ENCODE measurements at places on chromosomes 13 and 19.

DNA sequence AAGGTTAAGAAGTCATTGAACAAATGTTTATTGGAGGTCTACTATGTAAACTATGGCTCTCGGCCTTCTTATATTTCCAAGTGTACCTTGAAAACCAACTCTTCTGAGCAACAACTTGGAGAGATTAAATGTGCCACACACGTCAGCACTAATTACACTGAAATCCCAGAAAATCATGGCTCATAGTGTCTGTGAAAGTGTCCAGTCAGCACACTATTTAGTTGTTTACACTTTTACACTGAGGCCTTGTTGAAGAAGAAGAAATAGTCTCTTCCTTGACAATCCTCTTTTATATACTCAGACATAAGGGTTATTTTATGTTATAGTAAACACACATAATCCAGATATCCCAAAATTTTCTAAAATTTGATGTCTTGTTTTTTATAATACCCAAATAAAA lies 30.9 kb upstream of the NBEA start:
- no peak for DNase-seq

- peak; percentile 64 for DNase-seq
Observed at GRCh38 chr19:38387550-38388348, at the start of gene GGN. Gene GGN (minus strand): TSS chr19:38388034. CDS start chr19:38387261, 773 bp downstream.

- no peak for DNase-seq
Observed at GRCh38 chr13:32737679-32738078, 151.4 kb downstream of the PDS5B start.

DNA sequence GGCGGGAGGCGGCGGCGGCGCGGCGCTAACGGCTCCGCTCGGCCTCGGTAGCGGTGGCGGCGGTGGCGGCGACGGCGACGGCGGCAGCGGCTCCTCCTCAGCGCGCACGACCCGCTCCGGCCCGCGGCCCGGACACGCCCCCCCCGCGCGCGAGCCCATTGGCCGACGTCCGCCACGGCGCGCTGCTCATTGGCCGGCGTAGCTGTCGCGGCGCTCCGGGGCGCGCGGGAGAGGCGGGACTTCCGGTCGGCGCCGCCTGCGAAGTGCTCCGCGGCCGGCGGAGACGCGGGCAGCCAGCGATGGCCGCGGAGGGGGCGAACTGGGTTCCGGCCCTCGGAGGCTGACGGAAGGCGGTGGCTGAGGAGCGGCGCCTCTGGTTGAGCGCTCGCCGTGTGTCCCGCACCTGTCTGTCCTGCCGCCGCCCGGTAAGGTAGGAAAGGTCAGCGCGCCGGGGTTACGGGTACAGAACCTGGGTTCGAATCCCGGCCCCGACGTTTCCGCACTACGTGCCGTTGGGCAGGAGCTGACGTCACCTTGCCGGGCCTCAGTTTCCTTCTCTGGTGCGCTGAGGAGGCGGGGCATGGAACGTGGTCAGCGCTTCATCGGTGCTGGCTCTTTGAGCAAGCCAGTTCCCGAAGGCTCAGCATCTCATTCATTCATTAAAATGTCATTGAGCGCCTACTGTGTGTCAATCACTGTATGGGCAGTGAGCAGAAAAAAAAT lies at the start of gene ELAVL1:
ELAVL1 (minus strand) TSS at position 108 of the 723 bp plus-strand sequence. CDS start 13,826 bp downstream, outside the sequence.
- DNase-seq, result peak; percentile 1

GRCh38 chr19:43561139-43561970 lies 14.0 kb downstream of the XRCC1 start:
- no peak for DNase-seq

- no peak for DNase-seq
Observed at GRCh38 chr19:38055010-38055409, 148.0 kb downstream of the SIPA1L3 start.

DNA sequence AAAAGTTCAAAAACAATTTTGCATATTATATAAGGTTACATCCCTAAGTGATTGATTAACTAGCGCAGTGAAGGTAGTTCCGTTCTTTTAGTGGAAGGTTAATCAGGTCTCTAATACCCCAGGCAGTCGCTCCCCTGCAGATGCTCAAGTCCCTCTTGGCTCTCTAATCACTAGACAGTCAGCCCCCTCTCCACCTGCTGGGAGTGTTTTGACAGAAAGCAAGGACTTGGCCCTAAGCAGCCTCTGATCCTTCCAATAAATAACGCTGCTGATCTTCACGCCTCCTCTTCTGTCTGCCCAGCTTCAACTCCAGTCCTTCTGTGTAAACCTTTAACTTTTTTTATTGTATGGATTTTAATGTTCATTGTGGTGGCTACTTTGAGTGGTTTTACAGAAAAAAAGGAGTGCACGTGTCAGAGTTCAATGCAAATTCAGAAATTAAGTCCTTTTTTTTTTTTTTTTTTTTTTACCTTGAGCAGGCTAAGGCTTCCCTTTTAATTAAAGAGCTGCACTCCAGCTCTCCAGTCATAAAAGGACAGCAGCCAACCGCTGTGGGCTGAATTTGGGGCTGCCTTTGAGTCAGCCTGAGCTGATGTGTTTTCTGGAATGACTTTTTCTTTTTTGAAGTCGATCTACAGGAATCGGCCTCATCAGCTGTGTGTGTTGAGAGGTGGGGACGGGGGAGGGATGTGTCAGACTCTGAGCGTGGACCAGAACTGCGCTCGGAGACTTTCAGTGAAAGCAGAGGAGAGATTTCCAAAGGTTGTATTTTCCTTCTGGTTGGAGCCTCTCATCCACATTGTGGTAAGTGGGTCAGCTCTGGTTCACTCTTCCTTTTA lies 33.8 kb upstream of the MYO16 start:
- no peak for DNase-seq

DNA sequence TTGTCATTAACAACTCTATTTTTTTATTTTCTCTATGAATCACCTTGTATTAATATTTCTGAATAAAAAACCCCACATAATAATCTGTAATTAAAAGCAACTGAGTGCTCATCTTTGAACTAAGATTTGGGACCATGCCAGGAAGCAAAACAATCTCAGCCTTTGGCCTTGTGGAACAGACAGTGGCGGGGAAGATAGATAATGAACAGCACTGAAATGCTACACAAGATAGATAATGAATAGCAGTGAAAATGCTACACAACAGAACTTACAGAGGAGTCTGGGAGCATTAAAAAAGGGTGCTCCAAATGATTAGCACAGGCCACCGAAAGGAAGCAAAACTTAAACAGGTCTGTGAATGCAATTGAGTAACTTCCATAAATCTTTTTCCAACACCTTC lies 134.9 kb downstream of the GPC5 start:
- DNase-seq, result no peak

DNA sequence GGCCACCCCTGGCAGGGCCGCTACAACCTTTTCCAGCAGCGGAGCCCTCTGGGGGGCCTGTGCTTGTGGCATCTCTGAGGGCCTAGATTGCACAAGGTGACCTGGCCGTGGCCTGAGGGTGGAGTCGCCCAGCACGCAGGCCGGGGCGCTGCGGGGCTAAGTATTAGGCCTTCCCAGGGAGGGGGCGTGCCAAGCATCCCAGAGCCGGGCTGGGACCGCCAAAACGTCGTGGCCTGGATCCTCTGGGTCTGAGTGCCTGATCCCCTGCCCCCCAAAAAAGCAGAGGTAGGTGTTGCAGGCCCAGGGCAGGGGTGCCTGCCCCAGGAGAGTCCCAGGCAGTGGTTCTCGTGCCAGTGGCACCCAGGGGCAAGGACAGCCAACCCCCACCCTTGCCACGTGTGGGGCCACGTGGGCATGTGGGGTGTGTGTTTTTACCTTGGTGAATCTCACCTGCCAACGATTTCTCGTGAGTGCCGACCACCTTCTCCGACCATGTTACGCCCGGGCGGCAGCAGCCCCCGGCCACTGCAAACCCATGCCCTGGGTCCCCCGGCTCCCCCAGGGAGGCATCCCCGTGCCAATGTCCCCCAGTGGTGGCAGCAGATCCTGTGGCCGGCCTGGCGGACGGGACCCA lies 12.6 kb upstream of the GNA15 start:
- DNase-seq, result no peak

DNA sequence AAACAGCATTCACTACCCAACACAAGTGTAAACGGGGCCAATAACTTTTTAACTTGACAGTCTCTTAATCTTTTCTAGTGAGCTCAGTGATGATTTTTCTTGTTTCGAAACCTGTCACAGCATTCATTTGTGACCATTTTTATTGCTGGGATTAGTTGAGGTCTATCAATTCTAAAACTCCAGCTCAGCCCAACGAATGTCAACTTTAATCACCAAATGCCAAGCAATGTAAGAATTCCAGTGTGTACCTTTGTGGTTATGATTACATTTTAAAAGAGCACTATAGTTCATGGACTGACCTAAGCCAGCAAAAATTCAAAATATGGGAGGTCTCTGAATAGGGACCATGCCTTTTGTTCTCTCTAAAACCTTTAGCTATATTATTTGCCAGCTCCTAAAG lies 694.3 kb upstream of the SGCG start:
- DNase-seq, result no peak

DNA sequence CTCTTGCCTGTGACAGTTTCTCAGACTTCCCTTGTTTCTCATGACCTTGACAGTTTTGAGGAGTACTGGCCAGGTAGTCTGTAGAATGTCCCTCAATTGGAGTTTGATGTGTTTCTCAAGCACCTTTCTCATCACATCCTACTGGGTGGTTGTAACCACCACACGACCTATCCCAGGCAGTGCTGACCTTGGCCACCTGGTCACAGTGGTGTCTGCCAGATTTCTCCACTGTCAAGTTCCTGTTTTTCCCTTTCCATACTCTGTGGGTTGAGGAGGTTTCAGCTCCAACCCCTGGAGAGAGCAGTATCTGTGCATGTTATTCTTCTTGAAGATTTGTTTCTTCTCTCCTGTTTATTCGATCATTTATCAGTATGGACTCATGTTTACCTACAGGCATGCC lies 8.4 kb upstream of the UPF3A start:
- DNase-seq, result no peak

DNA sequence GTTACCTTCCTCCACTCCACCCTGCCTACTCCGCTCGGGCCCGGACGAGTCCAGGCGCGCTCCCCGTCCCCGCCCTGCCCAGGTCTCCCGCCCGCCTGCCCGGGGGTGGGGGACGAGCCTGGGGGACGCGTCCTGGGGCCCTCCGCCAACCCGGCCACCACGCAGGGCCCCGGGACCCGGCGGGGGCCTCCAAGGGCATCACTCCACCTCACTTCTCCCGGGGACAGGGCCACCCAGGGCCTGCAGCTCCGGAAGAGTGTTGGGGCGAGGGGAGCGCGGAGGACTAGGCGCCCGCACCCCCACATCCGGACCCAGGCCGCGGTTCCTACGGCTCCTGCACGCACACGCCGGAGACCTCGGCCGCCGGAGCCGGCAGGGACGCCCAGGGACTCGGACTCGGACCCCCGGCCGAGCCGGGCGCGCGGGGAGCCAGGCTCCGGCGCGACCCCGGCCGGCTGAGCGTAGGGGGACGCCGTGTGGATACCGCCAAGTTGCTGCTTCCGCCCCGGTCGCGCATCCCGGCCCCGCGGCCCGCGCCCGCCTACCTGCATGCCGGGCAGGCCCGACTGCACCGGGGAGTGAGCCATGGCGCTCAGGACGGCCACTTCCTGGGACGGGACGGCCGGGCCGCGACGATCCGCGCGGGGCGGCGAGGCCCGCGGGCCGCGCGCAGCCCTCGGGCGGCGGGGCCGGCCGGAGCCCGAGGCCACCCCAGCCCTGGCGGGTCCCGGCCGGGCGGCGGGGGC lies 534 bp downstream of the STK24 start:
- DNase-seq, result no peak

- DNase-seq, result no peak
Observed at GRCh38 chr13:59304596-59304995, 859.1 kb downstream of the DIAPH3 start.

- DNase-seq, result no peak
Observed at GRCh38 chr19:28466107-28467045, 746.6 kb downstream of the UQCRFS1 start.

GRCh38 chr19:3135961-3136683 lies at the start of gene GNA15:
Gene GNA15 (plus strand): TSS chr19:3136033. CDS start chr19:3136451, 418 bp downstream.
- DNase-seq, result no peak

DNA sequence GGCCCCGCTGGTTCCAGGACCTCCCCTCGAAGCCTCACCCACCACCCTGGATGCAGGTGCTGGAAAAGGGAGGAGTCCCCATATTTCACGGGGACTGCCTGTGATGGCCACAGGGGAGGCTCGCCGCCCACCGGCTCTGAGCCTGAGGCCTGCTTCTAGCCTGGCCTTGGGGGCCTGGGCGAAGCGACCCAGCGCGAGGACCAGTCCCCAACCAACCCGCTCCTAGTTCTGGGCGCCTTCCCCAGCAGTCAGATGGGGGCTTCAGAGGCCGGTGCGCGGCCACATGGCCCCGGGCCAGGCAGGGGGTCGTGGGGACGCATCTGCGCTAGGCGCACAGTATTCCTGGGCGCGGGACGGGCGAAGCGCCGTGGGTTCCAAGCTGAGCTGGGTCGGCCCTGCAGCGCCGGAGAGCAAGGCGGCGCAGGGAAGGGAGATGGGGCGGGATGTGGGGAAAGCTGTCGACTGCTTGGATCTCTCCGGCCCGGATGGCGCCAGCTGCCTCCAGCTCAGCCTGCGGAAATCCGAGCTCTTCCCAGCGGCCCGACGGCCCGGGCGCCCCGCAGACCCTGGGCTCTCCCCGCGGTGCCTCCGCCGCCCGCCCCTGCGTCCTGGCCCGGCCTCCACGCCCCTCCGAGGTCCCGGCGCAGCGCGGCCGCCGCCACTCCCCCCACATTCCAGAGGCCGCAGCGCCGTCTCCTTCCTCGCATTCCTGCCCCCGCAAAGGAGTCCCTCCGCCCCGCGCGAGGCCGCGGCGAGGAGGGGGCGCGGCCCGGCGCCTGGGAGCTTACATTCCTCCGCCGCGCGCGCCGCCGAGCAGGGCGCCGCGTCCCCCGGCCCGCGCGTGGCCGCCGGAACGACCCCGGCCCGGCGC lies at the start of gene WTIP:
WTIP (plus strand) TSS at position 788 of the 871 bp plus-strand sequence. CDS start 217 bp downstream, outside the sequence.
- DNase-seq, result no peak

DNA sequence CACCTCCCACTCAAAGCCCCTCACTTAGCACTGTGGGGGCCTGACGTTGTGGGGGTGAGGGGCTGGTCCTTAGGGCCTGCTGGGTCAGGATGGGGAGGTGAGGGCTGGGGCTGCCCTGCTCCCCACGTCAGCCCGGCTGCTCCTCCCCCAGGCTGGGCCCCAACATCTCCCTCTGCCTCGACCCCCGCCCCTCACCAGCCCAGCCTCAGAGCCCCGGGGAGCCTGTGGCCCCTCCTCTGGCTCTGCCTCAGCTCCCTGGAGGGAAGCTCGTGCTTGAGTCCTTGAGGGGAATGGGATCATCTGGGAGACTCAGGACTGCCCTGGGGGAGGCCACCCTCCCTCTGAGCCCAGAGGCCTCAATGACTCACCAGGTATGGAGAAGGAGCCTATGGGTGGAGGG lies 6.8 kb downstream of the LILRA4 start:
- no peak for DNase-seq

DNA sequence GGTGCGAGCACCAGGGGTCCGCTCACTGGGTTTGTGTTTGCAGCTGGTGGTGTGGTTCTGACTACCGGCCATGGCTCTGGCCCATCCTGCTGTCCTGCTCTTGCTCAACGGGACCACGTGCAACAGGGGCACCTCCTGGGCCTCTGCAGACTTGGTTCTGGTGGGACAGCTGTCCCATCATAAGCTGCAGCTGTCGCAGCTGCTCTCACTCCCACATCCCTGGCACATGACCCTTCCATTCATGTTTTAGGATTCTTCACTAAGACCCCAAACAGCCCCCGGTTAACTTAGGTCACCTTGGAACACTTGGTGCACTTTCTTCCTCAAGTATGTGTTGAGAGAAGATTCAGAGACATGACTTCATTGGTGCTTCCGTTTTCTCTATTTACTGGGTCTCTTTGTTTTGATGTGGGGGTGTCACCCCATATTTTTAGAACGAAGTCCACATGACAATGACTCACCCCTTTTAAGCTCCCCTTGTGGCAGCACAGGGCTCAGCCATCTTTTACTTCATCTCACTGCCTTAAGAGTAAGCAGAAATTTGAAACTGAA lies 68.4 kb upstream of the ARHGEF7 start:
- DNase-seq, result no peak

Data from NCI-H1436 treated with DMSO at 0.1 percent for 48 hours (cell line).